NCI-H1417 treated with DMSO at 0.1 percent for 48 hours (cell line): ENCODE measurements at places on chromosomes 5 and 9.

- no peak for DNase-seq
Observed at GRCh38 chr5:126970517-126971017, 59.8 kb downstream of the MARCHF3 start.

- no peak for DNase-seq
Observed at GRCh38 chr5:88824892-88825583, 57.9 kb downstream of the MEF2C start.

DNA sequence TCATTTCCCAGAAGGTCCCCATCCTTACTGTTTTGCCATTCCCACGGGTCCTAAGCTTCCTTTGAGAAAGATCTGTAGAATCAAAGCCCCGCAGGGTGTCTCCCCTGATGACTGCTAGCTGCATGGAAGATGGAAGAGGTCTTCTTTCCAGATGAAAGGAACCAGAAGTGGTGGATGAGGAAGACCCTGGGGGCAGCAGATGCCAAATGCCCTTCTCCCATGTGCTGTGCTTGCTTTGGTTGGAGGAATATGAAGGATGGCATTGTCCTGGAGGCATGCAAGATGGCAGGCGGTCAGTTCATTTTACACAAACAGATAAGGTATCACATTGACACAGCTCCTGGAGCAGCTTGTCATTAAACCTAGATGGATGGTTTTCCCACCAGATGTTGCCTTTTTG lies 25.8 kb upstream of the CER1 start:
- no peak for DNase-seq

- DNase-seq: no peak
Observed at GRCh38 chr9:82183181-82183860, 194.7 kb downstream of the SPATA31D1 start.

GRCh38 chr5:64026493-64026892 lies 64.2 kb upstream of the HTR1A start:
- no peak for DNase-seq

- DNase-seq: no peak
Observed at GRCh38 chr5:88669371-88670050, 213.5 kb downstream of the MEF2C start.

- DNase-seq: no peak
Observed at GRCh38 chr5:107726896-107727295, 56.2 kb upstream of the EFNA5 start.

DNA sequence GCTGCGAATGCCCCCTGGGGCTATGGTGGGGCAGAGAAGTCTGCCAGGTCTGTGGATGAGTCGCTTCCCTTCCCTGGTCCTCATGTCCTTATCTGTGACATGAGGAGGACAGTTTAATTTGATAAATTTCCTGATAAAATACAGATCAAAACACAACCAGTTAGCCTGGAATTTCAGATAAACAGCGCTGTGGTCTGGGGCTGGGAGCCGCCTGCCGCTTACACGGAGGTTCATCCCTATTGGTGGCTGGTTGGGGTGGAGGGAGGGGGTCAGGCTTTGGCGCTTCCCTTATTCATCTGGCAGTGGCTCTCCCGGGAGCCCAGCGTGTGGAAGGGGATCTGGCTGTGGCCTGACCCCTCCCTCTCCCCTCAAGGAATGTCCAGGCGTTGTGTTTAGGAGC lies 17.9 kb downstream of the CRB2 start:
- DNase-seq: no peak

GRCh38 chr9:114347675-114348074 lies 18.0 kb downstream of the ORM2 start:
- DNase-seq: no peak

GRCh38 chr9:136081826-136082495 lies 13.1 kb downstream of the NACC2 start:
- DNase-seq: no peak

DNA sequence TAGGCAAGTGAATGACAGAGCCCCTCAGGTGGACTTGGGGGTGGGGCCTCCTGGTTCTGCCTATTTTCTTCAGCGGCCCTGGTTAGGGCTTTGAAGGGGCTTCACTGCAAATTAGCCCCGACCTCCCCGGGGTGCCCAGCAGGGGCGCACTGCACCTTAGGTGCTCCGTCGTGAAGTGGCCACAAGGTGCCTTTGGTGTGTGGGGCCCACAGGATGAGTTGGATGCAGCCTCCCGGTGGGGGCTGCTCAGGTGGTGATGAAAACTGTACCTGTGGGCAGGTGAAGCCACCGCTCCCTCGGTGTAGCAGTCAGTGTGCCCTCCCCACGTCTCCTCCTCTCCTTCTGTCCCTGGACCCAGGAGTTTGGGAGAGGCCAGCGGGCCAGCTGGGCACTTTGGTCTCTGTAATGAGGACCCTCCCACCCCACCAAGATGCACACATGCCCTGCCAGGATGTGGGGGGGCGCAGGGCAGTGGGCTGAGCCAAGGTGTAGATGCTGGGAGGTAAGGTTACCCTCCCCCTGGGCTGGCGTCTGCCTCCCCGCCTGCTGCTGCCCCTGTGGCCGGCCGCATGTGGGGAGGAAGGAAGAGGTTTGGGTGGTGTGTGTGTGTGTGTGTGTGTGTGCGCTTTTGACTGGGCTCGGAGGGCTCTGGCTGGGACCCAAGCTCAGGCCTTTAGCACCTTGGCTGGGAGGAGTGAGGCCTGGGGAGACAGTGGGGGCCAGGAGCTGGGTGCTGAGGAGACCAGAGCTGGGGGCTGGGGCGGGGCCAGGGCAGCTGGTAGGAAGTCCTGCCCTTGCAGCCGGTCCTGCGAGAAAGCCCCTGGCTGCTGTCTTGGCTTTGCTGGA lies 55.6 kb downstream of the RXRA start:
- no peak for DNase-seq

- no peak for DNase-seq
Observed at GRCh38 chr9:105647595-105648349, 14.5 kb upstream of the TAL2 start.

DNA sequence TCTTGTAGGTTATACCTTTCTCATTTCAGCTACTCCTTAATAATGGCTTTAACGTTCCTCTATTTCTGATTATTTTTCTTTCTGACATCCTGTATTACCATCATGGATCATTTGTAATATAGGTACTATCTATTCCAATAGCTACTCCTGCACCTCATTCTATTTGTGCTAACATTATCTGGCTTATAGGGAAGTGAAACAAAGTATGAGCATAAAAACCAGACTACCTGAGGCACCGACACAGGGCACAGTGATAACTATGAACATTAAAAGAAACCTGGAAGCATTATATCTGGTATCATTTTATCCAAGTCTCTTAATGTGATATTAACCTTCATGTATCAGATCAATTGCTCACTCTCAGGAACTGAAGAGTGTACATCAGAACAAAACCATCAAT lies 407.3 kb downstream of the DMRT2 start:
- no peak for DNase-seq

- no peak for DNase-seq
Observed at GRCh38 chr9:37453827-37454226, 11.4 kb downstream of the ZBTB5 start.

GRCh38 chr9:131954299-131954698 lies 125.4 kb downstream of the MED27 start:
- DNase-seq: no peak

GRCh38 chr9:127194881-127195713 lies 69.5 kb upstream of the GARNL3 start:
- DNase-seq: no peak

DNA sequence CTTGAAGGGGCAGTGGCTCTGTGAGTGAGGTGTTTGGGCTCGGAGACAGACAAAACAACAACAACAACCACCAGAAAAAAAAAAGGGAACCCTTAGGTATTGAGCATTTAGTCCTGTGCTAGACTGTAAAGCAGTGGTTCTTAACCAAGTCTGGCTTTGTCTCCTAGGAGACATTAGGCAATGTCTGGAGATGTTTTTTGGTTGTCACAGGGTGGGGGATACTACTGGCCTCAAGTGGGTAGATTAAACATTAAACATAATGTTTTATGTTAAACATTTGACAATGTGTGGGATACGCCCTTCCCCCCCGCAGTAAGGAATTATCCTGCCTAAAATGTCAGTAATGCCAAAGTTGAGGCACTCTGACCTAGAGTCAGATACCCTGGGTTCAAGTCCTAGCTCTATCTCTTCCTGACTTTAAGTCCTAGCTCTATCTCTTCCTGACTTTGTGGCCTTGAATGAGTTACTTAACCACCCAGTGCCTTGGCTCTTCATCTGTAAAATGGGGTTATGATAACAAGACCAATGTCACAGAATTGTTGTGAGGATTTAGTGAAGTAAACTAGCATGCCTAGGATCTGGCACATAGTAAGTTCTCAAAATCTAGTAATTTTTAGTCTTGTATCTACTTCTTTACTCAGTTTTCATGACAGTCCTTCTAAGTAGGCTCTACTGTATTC lies 1.8 kb downstream of the TRIM32 start:
- DNase-seq: no peak

- no peak for DNase-seq
Observed at GRCh38 chr5:142073362-142073988, 35.1 kb upstream of the NDFIP1 start.

- peak; percentile 91 for DNase-seq
Observed at GRCh38 chr5:14767735-14768507, 103.4 kb downstream of the OTULIN start.

- peak; percentile 25 for DNase-seq
Observed at GRCh38 chr9:127586537-127586936, 25.5 kb upstream of the STXBP1 start.

DNA sequence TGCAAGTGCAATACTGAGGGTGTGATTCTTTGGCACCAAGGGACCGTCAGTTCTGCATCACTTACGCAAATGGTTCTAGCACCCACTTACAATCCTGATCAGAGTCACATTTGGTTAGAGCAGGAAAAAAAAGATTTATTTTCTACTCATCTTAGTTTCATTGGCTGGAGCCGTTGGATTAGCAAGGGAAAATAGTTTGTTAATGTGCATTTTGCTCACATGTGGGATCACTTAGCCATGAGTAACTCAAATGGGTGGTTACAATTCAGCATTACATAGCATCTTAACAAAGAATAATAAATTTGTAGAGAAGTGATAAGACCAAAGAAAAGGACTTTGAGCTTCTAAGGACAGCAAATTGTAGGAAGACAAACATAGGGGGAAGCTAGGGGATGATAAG lies 216.9 kb downstream of the AUH start:
- no peak for DNase-seq

DNA sequence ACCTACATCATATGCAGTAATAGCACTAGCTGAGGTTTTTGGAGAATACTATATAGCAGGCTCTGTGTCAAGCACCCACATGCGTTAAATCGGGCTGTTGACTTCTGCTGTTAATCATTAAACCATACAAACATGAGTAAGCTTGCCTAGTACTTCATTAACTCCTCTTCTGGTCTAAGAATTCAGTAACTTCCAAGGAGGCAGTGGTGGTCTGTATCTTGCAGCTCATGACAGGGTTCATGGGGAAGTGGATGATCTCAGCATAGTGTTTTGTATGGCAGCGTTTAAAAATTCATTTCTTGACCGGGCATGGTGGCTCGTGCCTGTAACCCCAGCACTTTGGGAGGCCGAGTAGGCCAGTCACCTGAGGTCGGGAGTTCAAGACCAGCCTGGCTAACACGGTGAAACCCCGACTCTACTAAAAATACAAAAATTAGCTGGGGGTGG lies at the start of gene HAVCR1:
HAVCR1 (minus strand) TSS at position 24 of the 447 bp plus-strand sequence. CDS start 1,173 bp downstream, outside the sequence.
- DNase-seq: no peak

DNA sequence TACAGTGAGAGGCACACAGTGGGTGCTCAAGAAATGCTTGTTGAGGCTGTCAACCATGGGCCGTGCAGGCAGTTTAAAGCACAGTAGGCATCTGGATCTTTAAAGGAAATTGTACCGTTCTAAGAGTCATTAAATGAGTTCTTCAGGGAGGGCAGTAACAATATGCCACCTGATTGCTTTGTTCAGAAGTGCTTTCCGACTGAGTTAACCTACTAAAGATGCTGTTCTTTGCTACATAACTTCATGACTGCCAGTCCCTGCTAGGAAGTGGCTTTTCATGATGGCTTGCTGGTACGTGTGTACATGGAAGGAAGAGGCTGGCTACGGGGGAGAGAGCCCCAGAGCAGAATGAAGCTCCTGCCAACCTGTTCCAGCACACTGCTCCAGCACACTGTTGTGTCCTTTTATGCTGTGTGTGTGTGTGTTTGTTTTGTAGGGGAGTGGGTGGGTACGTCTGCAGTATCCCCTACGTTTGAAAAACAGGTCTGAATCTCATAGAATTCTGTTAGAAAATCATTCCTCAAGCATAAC lies 41.9 kb upstream of the PPP2R2B start:
- DNase-seq: no peak

DNA sequence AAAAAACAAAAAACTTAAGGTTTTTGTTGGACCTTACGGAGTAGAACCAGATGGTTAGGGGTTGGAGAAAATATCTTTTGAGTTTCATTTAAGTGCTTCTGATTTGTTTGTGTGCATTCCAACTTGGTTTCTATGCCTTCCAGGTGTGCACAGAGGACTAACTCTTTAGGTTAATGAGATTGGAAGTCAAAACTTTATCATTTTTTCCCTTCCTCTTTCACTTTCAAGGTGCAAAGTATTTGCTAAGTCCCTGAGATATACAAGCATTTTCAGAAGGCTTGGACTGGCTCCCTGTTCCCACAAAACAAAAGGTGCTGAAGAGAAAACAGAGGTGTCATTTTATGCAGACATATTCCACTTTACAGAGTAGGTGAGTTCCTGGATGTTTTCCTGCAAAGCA lies 30.3 kb upstream of the CER1 start:
- no peak for DNase-seq

GRCh38 chr5:136020001-136020382 lies 8.8 kb upstream of the TGFBI start:
- no peak for DNase-seq

DNA sequence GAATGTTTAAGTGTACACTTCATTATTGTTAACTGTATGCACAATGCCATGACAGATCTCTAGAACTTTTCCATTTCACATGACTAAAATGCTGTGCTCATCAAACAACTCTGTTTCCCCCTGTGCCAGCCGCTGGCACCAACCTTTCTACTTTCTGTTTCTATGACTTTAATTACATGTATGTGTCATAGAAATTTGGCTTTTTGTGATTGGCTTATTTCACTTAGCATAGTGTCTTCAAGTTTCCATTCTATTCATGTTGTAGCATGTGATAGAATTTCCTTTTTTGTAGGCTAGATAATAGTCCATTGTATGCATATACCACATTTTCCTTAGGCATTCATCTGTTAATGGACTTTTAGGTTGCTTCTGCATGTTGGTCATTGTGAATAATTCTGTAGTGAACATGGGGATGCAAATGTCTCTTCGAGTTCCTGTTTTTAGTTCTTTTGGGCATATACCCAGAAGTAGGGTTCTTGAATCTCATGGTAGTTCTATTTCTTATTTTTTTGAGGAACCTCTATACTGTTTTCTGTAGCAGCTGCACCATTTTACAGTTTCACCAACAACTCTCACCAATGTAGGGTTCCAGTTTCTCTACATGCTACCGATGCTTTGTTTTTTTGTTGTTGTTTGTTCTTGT lies 184.4 kb upstream of the DMRT1 start:
- DNase-seq: no peak

DNA sequence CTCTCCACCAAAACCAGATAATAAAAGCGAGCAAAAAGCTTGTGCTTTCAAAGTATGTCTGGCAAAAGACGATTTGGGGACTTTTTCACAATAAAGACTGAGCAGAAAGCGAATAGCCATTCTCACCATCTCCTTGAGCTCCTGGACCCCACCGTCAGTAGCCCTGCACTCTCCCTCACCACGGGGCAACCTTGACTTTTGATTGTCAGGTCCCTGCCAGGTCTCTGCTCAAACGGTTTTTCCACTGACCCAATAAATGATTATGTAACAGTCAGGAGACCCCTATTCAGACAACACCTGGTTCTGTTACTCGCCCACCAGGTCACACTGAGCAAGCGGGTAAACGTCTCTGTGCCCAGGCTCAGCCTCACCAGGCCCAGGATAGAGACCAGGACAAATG lies 131.3 kb downstream of the MVB12B start:
- DNase-seq: no peak
